ENCODE measurements at places on chromosomes 5 and 9.
A peak's percentile ranks its signal among the peaks of the same experiment; 100 is the strongest.

GRCh38 chr9:18632632-18633403, 158.9 kb downstream of the ADAMTSL1 start:
- DNase-seq, result no peak

DNA sequence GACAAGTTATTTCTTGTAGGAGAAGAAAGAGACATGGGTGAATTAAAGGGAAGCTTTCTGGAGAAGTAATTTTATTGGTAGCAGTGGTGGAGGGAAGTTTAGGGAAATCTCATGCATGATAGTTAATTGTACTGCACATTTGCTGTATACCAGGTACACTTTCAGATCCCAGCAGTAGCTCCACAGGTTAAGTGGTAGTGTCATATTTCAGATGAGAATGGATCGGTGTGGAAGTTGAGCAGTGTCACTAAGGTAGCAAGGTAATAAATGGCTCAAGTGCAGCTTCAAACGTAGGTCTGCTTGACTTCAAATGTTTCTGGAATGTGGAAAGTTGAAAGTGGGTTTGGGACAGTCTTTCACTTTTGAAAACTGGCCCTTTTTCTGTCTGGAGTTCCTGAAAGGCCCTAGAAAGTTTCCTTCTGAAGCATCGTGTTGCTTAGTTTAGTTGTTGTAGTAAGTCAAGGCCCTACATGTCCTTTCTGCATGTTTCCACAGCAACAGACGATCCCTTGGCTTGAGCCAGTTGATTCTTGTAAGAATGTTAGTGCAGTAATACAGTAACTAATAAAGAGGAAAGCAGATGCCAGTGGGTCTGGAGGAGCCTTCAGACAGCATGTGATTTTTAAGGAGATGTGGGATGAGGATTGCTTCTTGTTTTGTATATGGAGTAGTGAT, 3.7 kb downstream of the CLTA start:
- DNase-seq, result no peak

GRCh38 chr9:107043886-107044285, 180.9 kb downstream of the ZNF462 start:
- no peak for DNase-seq

GRCh38 chr5:40033411-40033810, 608.6 kb upstream of the DAB2 start:
- no peak for DNase-seq

- no peak for DNase-seq
Measured at GRCh38 chr9:131447600-131447999, 53.7 kb downstream of the PRRC2B start.

GRCh38 chr9:117815315-117815714, 111.1 kb downstream of the TLR4 start:
- DNase-seq, result no peak

- DNase-seq, result no peak
Measured at GRCh38 chr9:10255758-10256157, 357.0 kb downstream of the PTPRD start.

GRCh38 chr9:75039009-75039408, 10.9 kb upstream of the CARNMT1 start:
- DNase-seq, result no peak

DNA sequence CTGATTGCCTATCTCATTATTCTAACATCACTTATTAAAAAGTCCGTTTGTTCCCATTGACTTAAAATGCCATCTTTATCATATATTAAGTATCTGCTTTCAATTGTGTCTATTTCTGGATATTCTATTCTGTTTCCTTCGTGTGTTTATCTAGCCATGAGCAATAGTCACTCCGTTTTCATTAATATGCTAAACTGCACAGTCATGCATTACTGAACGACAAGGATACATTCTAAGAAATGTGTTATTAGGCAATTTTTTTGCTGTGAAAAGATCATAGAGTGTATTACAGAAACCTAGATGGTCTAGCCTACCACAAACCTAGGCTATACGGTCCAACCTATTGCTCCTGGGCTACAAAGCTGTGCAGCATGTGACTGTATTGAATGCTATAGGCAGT, 482.9 kb downstream of the IRX1 start:
- no peak for DNase-seq

DNA sequence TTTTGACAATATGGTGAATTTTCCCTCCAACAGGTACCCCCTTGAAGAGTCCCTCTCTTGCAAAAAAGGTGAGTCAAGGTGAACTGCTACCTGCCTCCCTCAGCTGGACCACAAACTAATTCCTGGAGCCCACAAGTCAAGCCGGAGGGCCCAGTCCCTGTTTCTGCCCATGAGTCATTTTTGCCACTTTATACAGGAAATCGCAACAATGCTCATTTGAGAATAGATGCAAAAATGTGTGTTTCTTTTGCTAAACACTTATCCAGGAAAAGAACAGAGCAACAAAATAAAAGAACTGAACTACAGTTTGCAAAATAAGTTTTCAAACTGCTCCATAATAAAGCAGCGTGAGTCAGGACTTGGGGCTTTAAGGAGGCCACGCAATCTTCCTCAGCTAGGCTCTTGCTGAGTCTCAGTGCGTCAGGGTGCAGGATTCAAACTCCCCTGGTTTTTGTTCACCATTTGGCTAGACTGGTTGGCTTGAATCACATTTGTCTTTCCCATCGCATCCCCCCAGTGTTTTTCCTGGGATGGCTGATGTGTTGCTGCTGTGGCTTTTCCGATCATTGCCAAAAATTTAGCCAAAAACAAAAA, 102.7 kb downstream of the GOLPH3 start:
- no peak for DNase-seq

- no peak for DNase-seq
Measured at GRCh38 chr9:7984203-7984602, 184.6 kb upstream of the DMAC1 start.

- DNase-seq, result no peak
Measured at GRCh38 chr5:138884094-138884493, 9.0 kb upstream of the LRRTM2 start.

- no peak for DNase-seq
Measured at GRCh38 chr9:21506626-21507482, 24.7 kb upstream of the IFNE start.

GRCh38 chr5:32462618-32463017, 18.1 kb upstream of the ZFR start:
- no peak for DNase-seq

DNA sequence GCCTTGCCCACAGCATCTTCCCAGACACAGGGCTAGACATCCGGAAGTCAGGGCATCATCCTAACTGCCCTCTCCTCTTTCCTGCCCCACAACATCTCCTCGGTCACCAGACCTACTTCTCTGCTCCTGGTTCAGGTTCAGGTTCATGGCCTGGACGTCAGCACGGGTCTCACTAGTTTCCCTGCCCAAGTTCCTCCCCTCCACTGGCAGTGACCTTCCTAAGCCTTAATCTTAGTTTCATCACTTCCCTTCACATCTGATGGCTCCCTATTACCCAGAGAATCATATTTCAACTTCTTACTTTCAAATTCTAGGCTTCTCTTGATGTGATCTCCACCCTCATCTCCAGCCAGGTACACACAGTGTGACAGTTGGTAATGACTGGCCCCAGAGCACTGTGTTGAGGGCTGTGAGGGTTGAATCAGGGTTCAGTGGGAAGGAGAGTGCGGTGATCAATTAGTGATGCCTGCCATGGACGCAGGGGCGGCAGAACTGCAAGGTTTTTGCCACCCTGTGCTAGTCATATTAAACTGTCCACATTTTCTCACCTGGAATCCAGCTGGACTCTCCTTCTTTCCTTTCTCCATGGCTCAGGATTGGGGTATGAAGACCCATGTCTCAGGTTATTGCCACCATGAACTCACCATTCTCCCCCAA, 34.3 kb upstream of the CRB2 start:
- DNase-seq, result no peak

- DNase-seq, result no peak
Measured at GRCh38 chr9:94921092-94921471, 194.6 kb downstream of the AOPEP start.

- DNase-seq, result no peak
Measured at GRCh38 chr5:78433972-78434371, 73.6 kb downstream of the SCAMP1 start.

DNA sequence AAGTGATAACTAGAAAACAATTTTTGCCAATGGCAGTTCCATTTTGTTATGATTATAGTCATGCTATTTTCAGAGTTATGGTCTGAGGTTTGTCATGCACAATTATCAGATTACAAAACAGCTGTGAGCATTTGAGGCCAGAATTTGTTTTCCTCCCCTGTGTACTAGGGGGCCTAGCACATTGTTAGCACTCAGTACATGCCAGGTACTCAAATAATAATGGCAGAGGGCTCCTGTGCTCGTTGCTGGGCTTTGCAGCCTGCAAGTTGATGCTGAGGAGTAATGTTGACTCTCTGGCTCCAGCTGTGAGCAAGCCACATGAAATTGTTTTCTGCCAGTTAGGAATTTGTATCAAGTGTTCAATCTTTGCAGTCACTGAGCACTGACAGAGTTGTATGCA, 6.9 kb downstream of the DNAI1 start:
- no peak for DNase-seq

GRCh38 chr9:121686930-121687541, 35.6 kb downstream of the DAB2IP start:
- DNase-seq, result no peak

- DNase-seq, result no peak
Measured at GRCh38 chr9:110189559-110190320, 18.2 kb downstream of the C9orf152 start.

GRCh38 chr5:93153461-93153860, 427.6 kb downstream of the NR2F1-AS1 start:
- no peak for DNase-seq

GRCh38 chr9:16268067-16268881, 602.2 kb downstream of the BNC2 start:
- DNase-seq, result no peak

GRCh38 chr9:132857031-132857430, 21.1 kb downstream of the AK8 start:
- no peak for DNase-seq

GRCh38 chr5:158117467-158118160, 258.7 kb upstream of the CLINT1 start:
- DNase-seq, result no peak

- DNase-seq, result no peak
Measured at GRCh38 chr9:135907006-135907430, 328 bp downstream of the CAMSAP1 start.

DNA sequence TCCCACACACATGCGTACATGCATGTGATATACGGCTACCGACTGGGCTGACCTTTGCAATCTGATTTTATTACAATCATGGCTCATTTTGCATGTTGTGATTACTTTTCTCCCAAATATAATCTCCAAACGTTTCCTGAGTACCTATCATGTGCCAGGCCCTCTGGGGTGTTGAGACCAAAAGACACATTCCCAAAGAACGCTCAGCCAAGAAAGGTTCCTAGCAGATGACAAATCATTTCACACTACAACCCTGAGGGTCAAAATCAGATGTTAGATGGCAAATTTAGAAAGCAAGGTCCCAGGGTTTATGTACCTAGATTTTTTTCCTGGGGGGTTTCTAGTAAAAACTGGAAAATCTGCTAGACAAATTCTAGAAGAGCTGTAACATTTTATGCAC, 32.4 kb upstream of the SLC25A51 start:
- no peak for DNase-seq

DNA sequence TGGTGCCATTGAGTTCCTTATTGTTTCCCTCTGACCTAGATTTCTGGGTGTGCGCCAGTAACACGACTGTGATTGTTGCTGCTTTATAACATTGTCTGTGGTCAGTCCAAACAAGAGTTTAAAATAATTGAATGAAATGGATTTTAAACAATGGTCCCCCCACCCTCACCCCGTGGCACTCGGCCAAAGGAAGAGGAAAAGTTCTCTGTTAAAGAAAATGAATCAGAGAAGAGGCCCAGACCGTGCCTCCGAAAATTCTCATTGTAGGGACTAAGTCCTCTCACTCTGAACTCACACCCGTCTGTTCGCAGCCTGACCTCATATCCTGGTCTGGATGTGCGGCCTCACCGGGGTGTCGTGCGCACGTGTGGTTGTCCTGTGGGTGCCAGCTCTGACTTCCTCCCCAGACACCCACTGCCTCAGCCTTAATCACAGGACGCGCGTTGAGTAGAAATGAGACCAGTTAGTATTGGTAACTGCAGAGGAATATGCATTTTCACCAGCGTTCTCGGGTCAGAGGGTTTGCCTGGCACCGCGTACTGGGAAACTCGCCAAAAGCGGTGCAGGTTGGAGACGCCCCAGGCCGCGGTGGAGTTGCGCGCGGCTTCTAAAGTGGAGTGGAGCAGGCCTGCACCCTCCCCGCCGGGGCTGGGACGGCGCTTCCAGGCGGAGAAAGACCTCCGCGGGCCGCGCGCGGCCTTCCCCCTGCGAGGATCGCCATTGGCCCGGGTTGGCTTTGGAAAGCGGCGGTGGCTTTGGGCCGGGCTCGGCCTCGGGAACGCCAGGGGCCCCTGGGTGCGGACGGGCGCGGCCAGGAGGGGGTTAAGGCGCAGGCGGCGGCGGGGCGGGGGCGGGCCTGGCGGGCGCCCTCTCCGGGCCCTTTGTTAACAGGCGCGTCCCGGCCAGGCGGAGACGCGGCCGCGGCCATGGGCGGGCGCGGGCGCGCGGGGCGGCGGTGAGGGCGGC, at the start of gene ABL1:
ABL1 (plus strand) TSS at position 884 of the 966 bp plus-strand sequence. CDS start 193 bp downstream, outside the sequence.
- peak; percentile 7 for DNase-seq

DNA sequence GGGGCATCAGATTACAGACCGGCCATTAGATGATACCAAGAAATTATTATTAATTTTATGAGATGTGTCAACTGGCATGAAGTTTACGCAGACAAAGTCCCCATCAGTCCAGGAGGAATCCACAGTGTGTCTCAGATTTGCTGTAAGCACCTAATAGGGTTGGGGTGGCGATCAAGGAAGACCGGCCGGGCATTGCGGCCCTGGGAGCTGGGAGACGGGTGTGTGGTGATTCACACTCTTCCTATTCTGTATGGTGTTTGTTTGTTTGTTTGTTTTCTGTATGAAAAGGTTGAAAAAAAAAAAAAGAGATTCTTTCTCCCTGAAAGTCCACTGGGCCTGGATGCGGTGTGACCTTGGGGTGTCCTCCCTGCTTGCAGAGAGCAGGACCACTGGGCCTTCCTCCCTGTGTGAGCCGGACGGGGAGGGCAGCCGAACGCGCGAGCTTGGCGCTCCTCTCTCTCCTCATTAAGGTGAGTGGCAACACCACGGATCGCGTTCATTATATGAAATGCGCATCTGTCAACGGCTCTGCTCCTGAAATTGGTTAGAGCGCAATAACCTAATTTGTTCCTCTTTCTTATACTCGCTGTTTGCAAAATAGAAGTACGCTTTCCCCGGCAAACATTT, 15.1 kb downstream of the RASGEF1C start:
- no peak for DNase-seq

- DNase-seq, result no peak
Measured at GRCh38 chr5:118325931-118326330, 662.4 kb downstream of the DTWD2 start.

- DNase-seq, result no peak
Measured at GRCh38 chr9:70816316-70816715, 305.1 kb downstream of the TRPM3 start.

GRCh38 chr9:92359394-92359995, 33.7 kb downstream of the CENPP start:
- DNase-seq, result no peak

Data from activated T-helper 1 cell treated with anti-CD3 and anti-CD28 coated beads, Interleukin-2, amount 50 U/mL, for 16 hours (primary cell).